ENCODE measurements at places on chromosomes 4 and X. TPM values are rescaled to one million over a fixed set of nuclear protein-coding genes. Genes with fewer than 3 reads are reported as not detected.

The NAP1L2 gene
- total RNA-seq, result 0.10 TPM

The ARHGAP4 gene
- 2.4 TPM for total RNA-seq

The HPGDS gene
- not detected for total RNA-seq

The MBNL3 gene
- total RNA-seq, result 0.79 TPM

The INTU gene
- total RNA-seq, result 1.2 TPM

The FGF2 gene
- 48.5 TPM for total RNA-seq

DNA sequence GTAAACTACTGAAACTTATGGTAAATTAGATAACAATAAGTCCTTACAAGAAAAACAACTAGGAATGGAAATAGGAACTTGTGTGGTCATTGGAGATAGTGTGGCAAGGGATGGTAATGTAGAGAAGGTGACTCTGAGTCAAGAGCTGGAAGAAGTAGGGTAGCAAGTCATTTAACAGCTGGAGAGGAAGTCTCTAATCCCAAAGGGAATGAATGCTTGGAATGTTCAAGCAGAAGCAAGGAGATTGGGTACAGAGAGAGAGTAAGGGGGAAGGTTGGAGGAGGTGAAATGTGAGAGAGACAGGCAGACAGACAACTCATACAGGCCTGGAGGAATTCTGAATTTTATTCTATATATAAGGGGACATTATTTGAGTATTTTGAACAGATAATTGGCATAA is 260.6 kb upstream of the MAD2L1 start:
- no peak for DNase-seq

DNA sequence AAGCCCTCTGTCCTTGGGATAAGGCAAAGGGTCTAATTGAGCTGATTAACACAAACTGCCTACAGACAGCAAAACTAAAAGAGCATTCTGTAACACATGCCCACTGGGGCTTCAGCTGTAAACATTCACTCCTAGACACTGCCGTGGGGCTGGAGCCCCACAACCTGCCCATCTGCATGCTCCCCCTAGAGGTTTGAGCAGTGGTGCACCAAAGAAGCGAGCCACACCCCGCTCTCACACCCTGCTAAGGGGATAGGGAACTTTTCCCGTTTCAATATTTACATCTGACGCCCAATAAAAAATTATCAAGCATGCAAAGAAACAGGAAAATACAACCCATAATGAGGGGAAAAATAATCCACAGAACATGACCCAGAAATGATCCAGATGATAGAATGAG is 46.9 kb upstream of the HSD17B10 start:
- DNase-seq, result no peak

DNA sequence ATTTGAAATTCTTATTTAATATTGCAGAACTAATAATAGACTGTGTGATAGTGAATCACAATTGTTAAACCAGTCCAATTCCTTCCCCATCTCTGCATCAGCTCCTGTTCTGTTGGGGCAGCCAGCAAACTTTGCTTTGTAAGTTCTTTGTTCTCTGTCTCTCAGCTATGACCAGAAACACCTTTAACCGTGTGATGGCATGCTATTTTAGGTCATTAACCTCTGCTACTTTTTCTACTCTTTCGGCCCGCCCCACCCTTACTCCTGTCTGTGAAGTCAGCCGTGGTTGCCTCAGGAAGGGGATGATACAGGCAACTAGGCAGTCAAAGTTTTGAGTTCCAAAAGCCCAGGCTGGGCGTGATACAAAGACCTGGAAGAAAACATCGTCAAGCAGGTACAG is 51.3 kb upstream of the EGFL6 start:
- DNase-seq, result no peak

GRCh38 chr4:78671903-78672815 is 104.0 kb upstream of the BMP2K start:
- DNase-seq, result no peak

DNA sequence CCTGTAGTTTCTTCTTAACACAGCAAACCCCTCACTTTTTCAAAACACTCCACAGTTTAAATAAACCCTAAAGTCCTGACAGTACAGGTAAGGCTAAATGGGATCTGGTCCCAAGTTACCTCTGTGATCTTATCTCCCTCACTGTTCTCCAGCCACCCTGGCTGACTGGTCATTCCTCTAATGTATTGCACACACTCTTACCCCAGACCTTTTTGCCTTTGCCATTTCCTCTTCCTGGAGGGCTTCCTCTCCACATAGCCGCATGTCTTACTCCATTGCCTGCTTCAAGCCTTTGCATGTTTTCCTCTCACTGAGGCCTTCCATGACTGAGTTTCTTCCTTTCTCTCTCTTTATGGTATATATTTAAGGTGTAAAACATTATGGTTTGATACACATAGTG is 19.5 kb upstream of the ANXA3 start:
- no peak for DNase-seq

- DNase-seq, result no peak
Observed at GRCh38 chr4:121582296-121582695, 114.5 kb downstream of the ANXA5 start.

- DNase-seq, result no peak
Observed at GRCh38 chr4:168059251-168059650, 33.1 kb upstream of the ANXA10 start.

- DNase-seq, result no peak
Observed at GRCh38 chrX:39063037-39063436, 261.8 kb downstream of the MID1IP1 start.

GRCh38 chr4:98493296-98493695 is 165.1 kb downstream of the TSPAN5 start:
- no peak for DNase-seq

DNA sequence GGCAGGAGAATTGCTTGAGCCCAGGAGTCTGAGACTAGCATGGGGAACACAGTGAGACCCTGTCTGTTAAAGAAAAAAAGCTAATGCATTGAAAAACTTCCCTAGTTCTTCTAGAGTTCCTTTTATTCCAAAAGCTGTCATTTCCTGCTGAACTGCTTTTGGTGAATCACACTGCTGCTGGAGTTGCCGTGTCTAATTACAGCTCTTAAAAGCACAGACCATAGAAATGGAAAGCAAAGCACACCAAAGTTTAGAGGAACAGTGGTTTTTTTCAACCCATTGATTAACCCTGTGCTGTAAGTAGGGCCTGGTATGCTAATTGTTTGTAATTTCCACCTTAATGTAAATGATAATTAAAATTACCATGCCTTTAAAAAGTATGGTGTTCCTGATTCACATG is 52.4 kb downstream of the SEPTIN11 start:
- peak; percentile 8 for DNase-seq
